M059J (cell line): ENCODE measurements at places on chromosomes 12 and 14.

- no peak for DNase-seq
These were observed 245.0 kb downstream of the CHST11 start for GRCh38 chr12:104701756-104702155.

GRCh38 chr14:30355431-30355913, 203.5 kb upstream of the G2E3 start:
- DNase-seq, result peak; percentile 28

DNA sequence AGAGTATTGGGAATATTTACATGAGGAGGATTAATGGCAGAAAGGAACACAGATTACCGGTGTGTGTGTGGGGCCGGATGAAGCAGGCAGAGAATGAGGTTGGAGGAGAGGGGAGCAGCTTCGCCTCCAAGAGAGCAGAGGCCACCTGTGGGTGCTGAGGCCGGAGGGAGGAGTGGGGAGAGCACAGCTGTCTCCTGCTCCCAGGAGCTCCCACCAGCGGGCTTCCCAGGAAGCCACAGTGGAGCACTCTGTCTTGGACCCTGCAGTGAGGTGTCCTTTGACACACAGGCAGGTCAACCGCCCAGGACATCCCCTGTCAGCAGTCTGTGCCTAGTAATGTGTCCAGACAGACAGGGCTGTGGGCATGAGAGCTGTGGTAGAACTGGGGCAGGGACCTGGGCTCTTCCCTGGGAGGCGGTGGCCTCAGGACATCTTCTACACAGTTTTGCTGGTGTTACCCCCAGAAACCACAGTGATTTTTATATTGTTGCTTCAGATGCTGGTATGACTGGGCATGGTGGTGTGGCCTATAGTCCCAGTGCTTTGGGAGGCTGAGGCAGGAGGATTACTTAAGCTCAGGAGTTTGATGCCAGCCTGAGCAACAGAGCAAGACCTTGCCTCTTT, 18.5 kb upstream of the AMN start:
- no peak for DNase-seq

DNA sequence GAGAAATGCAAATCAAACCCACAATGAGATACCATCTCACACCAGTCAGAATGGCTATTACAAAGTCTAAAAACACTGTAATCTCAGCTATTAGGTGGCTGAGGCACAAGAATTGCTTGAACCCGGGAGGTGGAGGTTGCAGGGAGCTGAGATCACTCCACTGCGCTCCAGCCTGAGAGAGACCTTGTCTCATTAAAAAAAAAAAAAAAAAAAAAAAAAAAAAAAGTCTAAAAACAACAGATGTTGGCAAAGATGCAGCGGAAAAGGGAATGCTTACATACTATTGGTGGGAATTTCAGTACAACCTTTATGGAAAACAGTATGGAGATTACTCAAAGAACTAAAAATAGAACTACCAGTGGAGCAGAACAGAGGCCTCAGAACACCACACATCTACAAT, 19.0 kb upstream of the ATF7 start:
- DNase-seq, result peak; percentile 62

DNA sequence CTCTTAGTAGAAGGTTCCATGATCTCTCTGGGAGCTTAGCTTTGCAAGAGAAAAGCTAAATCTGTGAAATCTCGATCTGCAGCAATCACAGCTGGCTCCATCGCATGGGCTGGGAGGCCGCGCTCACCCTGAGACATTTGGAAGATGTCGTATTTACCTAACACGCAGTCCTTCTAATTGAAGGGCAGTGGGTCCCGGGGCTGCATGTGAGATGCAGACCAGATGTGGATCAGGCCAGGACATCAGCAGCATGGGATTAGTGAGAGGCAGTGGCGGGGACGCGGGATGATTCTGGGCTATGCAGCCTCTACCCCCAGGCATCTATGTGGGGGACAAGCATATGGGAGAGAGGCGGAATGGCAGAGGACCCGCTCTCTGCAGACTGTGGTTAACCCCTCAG, 312.4 kb upstream of the RTL1 start:
- no peak for DNase-seq

DNA sequence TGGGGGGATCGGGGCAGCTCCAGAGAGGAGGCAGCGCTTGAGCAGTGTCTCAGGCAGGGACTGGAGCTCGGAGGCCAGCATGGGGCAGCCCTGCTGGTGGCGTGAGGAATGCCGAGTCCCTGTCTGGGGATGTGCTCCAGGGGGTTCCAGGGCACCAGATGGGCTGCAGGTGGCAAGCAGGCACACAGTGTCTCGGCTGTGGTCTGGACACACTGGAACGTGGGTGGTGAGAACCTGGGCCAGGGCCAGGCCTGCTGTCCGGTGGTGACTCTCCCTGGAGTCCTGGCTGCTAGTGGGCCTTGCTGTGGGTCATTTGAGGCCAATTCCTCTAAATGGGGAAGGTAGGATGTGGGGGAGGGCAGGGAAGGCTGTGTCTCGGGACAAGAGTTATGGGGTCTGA, 199.4 kb upstream of the RTL1 start:
- no peak for DNase-seq

GRCh38 chr12:10406725-10407124, 2.8 kb downstream of the KLRC4 start:
- no peak for DNase-seq

- DNase-seq, result peak; percentile 43
These were observed 89.3 kb downstream of the FIGNL2 start for GRCh38 chr12:51759175-51759574.

DNA sequence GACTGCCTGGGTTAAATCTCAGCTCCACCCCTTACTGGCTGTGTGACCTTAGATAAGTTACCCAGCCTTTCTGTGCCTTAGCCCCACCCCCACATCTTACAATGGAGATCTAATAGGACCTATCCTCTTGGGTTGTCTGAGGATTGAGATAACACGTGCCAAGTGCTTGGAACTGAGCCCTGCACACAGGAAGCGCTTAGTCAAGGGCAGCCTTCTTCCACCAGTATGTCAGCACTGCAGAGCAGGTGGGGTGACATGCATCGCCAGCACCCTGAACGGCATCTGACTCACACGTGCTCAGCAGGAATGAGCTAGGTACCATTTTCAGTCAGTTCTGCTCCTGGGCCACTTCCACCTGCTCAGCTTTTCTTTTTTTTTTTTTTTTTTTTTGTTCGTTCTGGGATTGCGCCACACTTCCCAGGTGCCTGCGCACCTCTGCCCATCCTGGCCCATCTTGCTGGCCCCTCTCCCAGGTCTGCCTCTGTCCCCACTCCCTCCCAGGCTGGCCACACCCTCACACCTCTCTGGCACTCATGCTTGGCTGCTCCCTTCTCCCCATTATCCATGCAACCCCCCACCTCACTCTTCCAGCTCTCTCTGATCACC, 19.6 kb downstream of the LGMN start:
- peak; percentile 79 for DNase-seq

DNA sequence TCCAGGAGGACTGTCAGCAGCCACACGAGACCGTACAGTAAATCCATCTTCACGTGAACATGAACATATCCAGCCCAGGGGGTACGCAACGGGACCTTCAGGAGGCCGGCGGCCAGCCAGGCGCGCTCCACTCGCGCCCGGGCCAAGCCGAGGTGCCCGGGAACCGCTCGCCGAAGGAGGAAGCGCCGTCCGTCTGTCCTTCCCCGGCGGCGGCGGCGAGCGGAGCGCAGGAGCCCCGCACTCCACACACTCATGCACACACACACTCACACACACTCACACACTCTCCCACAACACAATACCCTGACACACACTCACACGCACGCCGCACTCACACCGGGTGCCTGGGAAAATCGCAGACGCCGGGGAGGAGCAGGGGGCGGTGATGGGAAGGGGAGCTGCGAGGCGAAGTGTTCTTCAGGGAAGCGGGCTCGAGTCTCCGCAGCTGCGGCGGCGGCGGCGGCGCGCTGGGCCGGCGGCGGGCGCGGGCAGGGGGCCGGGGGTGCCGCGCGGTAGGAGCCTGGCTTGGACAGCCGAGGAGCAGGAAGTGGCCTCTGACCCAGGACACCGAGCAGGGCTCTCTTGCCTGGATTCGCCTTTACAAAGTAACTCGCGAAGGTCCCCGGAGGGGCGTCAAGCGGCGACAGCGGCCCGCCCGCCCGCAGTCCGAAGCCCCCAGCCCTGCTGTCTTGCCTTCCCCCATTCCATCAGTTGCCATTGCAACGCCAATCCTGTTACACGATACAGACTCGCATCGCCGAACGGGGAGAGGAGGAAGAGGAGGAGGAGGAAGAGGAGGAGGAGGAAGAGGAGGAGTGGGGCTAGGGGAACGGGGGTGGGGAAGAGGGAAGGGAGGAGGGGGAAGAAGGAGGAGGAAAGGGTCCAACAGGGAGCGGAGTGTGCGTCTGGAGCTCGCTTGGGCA, 601 bp downstream of the MDGA2 start:
- no peak for DNase-seq

DNA sequence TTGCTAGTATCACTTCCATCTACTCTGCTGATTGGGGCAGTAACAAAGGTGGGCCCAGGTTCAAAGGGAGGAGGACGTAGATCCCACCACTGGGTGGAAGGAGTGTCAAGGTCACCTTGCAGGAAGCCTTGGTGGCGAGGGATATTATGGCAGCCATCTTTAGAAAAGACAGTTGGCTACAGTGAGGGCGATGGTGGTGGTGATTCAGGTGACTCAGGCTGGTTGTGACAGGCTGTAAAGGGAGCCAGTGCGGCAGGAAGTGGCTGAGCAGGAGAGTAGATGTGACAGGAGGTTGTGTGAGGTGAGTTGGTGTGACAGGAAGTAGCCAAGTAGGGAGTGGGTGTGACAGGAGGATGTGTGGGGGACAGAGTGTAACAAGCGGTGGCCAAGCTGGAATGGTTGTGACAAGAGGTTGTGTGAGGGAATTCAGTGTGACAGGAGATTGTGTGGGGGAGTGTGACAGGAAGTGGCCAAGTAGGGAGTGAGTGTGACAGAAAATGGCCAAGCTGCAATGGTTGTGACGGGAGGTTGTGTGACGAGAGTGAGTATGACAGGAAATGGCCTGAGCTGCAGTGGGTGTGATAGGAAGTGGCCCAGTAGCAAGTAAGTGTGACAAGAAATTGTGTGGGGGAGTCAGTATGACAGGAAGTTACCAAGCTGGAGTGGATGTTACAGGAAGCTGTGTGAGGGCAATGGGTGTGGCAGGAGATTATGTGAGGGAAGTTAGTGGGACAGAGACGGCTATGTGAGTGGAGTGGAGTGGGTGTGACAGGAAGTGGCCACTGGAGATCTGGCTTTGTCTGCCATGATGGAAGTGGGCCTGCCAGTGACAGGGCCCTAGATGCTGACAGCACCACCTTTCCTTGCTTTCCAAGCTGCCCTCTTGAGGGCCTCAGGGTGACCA, 136.5 kb upstream of the MYL2 start:
- no peak for DNase-seq

- no peak for DNase-seq
These were observed 45.4 kb downstream of the SYNE3 start for GRCh38 chr14:95471016-95471415.

DNA sequence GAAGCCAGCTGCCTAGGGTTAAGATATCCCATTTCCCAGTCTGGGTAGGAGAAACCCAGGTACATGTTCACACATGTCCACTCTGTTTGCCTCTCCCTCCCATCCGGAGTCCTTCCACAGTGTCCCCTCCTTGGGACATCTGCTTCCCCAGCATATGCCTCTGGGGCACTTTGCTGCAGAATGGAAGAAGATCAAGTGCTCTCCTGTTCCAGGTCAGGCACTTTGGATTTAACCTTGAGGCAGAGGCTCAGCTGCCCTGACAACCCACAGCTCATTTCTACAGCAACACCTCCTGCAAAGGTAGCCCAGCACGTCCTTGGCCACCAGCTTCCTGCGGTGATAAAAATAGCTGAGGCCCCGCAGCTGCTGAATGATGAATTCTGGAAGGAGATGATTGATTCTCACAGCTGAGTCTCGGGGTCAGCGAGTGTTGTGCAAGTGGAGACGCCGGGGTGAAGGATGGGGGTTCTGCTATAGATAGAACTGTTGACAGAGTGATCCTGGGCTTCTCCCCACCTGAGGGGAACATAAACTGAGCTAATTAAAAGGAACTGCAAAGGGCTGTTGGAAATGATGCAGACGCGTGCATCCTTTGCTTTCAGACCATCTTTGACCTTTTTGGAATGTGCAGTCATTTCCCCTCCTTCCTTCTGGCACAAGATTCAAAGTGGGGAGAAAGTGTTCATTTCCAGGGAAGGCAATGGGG, 145.0 kb downstream of the SLC38A6 start:
- DNase-seq, result no peak

- no peak for DNase-seq
These were observed 19.6 kb upstream of the PPP1R13B start for GRCh38 chr14:103867020-103867419.

GRCh38 chr14:91614187-91614586, 104.1 kb upstream of the PPP4R3A start:
- peak; percentile 26 for DNase-seq

DNA sequence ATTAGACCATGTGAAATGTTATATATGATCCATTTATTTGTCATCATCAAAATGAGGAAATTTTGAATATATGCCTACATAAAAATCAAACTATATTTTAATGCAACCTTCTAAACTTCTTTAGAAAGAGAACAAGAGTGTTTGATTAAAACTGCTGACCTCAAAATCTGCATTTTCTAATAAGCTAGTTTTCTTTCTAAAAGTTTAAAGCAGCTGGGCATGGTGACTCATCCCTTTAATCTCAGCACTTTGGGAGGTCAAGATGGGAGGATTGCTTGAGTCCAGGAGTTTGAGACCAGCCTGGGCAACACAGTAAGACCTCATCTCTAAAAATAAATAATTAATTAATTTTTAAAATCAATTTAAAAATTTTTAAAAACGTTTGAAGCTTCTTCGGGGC, 36.2 kb downstream of the GNPTAB start:
- DNase-seq, result peak; percentile 32

DNA sequence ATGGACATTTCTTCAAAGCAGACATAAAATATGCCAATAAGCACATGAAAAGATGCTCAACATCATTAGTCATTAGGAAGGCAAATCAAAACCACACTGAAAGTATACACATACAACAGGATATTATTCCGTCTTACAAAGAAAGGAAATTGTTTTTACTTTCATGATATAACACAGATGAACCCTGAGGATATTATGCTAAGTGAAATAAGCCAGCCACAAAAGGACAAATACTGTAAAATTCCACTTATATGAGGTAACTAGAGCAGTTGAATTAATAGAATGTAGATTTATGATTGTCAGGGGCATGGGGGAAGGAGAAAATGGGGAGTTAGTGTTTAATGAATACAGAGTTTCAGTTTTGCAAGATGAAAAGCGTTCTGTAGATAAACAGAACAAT, 4.2 kb downstream of the ACYP1 start:
- peak; percentile 83 for DNase-seq

GRCh38 chr12:64427988-64428387, 23.8 kb downstream of the XPOT start:
- no peak for DNase-seq

GRCh38 chr14:77439861-77440260, 16.5 kb upstream of the NOXRED1 start:
- DNase-seq, result no peak

- DNase-seq, result no peak
These were observed 93.1 kb downstream of the SRGAP1 start for GRCh38 chr12:63937378-63938316.

DNA sequence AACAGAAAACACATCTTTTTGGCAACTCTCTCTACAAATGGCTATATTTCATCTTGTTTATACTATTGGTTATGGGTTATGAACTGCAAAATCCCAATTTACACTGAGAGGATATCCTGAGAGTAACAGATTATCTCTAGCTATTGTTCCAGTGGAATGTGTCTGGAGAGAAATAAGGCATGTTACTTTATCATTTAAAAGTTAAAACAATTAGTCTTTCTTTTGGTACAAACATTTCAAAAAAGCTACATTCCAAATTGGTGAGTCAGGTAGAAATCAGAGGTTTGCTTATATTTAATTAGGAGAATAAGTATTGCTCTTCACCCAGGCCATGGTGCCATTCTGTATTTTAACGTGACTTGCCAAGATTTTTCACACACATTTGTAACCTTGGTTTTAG, 411.6 kb downstream of the CCER1 start:
- peak; percentile 56 for DNase-seq

- DNase-seq, result no peak
These were observed 245.0 kb downstream of the NUBPL start for GRCh38 chr14:31806249-31806648.
